Germinal center (tissue), 1 donor: ENCODE measurements at places on chromosomes 5 and 9.

DNA sequence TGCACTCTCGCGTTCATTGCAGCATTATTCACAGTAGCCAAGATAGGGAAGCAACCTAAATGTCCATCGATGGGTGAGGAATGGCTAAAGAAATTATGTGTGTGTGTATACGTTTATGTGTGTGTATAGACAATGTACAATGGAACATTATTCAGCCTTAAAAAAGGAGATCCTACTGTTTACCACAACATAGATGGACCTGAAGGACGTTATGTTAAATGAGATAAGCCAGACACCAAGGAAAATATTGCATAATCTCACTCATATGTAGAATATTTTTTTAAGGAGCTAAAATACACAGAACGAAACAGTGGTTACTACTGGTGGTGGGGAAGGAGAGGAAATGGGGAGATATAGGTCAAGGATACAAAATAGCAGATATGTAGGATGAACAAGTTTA, 2.4 kb downstream of the KIF2A start:
- DNase-seq, result no peak

DNA sequence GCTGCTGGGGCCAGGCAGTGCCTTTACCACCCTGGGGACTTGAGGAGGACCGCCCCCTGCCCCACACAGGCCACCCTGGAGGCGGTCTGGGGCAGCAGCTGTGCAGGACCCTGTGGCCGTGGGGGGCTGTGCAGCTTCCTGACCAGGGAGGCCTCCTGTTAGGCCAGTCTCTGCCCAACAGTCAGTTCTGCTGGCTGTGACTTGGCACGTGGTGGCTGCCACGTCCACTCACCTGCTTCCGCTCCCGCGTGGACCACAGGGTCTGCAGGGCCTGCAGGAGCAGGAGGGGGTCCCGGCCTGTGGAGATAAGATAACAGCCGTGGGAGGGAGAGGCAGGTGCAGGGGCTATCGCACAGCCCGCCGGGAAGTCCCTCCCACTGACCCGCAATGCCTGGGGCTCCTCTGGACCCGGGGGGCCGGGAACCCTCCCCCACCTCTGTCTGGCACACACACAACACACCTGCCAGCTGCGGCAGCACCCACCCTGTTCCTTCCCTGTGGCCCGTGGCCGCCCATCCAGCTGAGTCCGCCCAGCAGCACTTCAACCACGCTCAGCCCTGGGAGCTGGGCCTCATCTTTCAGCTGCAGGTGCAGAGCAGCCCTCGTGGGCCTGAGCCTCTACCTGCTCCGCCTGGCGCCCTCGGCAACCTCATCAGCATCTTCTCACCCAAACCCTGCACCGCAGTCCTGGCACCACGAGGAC, 39.7 kb downstream of the EXD3 start:
- no peak for DNase-seq

- DNase-seq, result no peak
Measured at GRCh38 chr5:179378441-179379271, 33.4 kb upstream of the ADAMTS2 start.

GRCh38 chr9:35776018-35776417, 15.4 kb upstream of the NPR2 start:
- DNase-seq, result no peak

- DNase-seq, result no peak
Measured at GRCh38 chr5:16869821-16870796, 66.0 kb downstream of the MYO10 start.

DNA sequence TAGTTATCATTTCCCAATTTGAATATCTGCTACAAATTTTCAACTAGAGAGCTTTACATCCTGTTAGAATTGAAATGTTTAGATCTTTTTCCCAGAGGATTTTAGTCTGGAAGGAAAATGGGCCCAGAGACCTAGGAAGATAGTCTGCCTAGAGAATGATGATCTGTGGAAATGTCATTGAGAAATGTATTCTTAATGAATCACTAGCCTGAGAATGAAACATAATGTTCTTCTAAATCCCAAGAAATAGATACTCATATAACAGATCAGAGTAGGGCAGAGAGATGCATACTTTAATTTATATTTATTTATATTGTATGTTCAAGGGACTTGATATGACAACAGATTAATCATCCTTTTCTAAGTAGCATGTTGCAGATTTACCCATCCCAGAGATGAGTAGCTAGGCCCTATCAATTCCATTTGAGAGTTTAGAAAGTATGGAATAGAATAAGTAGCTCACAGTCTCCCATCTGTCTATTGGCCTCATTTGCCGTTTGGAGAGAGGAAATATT, 25.1 kb upstream of the SLC44A1 start:
- DNase-seq, result no peak

GRCh38 chr5:133292300-133292699, 240.5 kb downstream of the HSPA4 start:
- DNase-seq, result no peak

GRCh38 chr5:5481206-5481605, 58.7 kb downstream of the ICE1 start:
- DNase-seq, result no peak

DNA sequence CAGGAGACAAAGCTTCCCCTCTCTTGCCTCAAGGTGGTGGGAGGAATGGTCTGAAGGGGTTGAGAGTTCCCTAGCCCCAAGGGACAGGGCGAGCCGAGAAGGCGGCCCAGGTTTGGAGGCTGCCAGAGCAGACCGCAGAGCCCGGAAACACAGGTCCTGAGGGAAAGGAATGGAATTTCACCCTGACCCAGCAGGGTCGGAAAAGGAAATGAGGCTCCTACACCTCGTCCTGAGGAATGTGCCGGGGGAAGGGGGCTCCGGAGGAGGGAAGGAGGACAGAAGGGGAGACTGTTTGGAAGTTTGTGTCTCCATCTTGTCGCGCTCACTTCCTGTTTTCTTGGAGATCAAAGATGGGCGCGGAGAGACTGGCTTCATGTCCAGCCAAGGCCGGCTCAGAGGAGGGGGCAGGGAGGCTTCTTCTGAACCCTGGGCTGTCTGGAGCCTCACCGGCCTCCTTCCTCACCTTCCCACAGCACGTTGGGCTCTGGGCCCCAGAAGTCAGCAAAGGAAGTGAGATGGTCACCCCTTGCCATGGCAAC, 9.6 kb downstream of the ENG start:
- no peak for DNase-seq

DNA sequence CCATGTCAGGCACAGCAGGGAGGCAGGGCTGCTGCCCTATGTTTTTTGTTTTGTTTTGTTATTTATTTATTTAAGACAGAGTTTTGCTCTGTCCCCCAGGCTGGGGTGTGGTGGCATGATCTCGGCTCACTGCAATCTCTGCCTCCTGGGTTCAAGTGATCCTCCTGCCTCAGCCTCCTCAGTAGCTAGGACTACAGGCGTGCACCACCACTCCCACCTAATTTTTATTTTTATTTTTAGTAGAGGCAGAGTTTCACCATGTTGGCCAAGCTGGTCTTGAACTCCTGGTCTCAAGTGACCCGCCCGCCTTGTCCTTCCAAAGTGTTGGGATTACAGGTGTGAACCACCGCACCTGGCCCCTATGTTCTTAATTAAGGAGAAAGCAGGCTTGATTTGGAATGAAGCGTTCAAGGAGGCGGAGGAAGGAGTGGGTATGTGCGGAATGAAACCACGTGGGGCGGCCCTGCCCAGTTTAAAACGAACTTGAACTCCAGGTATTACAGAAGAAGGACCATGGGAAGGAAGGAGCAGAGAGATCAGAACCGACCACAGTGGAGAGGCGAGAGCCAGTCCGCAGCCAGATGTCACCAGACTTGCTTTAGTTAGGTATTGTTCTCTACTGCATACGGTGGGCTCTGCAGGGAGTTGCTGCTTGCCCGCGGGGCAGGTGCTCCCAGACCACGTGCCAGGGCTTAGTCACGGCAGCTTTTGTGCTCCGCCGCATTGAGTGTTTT, 34.9 kb upstream of the EPB41L4B start:
- DNase-seq, result no peak

DNA sequence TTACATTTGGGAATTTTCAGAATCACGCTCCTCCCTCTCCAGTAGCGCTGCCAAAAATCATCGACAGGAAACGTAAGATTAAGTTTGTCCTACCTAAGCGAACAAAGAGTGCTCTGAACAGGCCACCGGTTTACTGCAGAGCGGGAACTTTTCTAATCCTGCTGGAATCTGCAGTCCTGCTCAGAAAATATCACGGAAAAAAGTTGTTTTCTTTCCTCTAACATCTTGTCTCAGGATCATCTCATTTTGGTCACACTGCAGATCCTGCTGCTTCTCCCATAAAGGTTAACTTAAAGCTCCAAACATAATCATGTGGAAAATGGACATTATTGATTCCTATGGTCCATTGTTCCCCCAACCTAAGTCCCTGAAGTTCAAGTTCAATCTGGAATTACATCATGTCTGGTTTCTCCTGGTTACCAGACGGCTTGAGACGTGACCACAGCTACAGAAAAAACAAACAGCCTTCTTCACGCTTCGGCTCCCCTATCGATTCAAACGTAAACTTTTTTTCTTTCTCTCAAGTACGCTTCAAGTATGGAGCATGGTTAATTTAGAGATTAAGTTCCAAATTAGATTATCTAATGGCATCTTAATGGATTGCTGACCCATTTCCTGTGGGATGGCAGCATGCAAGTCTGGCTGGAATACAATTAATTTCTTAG, 217.6 kb downstream of the NFIB start:
- no peak for DNase-seq

GRCh38 chr9:136617746-136618579, 44.8 kb upstream of the EGFL7 start:
- DNase-seq, result no peak

DNA sequence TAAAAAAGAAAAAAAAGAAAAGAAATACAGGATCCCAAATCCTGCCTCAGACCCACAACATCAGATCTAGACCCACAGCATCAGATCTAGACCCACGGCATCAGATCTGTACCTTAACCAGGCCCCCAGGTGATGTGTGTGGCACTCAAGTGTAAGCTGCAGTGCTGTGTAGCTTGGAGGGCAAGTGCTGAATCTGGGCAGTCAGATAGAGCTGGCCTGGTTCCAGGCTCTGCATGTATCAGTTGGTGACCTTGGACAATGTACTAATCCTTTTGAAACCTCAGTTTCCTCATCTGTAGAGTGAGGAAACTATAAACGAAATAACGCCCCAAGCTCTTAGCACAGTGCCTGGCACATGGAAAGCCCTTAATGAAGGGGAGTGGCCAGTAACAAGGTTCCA, 16.7 kb downstream of the COL15A1 start:
- DNase-seq, result no peak

DNA sequence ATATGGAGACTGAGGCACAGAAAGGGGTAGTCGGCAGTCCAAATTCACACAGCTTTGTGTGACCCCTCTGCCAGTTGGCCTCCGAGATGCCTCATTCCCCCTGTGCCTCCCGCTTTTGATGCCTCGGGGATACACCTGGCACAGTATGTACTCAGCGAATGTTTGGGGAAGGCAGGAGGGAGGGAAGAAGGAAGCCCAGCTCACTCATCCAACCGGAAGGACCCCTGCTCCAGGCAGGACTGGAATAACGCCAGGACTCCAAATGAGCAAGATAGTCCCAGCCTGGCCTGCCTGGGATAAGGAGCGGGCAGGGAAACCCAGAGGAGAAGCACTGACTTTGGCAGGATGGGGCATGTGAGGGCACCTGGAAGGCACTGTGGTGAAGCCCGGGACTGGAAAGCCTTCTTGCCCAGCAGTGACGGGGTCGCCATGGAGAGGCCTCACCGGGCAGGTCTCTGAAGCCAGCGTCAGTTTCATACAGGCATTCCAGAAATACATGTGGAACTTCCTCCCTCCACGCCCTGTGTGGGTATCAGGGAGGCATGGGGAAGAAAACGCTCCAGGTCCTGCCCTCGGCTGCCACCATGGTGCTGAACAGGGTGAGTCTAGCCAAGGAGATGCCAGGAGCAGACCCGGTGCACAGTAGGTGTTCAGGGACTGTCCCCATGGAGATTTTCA, 20.3 kb downstream of the LMX1B start:
- no peak for DNase-seq

DNA sequence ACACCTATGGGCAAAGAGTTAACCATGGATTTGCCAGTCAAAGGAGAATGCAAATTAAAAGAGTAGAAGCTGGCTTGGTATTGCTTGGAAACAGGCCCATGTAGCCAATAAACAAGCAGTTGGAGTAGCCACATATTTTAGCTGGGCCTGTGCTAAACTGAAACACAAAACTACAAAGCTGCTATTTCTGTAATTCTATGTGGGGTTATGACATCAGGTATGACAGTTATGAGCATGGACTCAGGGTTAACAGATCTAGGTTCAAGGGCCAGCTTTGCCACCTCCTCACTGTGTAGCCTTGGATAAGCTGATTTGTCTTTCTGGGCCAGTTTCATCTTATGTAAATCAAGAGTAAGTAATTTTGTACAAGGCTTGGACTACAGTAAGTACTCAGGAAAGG, 142.7 kb downstream of the PIP5K1B start:
- no peak for DNase-seq

DNA sequence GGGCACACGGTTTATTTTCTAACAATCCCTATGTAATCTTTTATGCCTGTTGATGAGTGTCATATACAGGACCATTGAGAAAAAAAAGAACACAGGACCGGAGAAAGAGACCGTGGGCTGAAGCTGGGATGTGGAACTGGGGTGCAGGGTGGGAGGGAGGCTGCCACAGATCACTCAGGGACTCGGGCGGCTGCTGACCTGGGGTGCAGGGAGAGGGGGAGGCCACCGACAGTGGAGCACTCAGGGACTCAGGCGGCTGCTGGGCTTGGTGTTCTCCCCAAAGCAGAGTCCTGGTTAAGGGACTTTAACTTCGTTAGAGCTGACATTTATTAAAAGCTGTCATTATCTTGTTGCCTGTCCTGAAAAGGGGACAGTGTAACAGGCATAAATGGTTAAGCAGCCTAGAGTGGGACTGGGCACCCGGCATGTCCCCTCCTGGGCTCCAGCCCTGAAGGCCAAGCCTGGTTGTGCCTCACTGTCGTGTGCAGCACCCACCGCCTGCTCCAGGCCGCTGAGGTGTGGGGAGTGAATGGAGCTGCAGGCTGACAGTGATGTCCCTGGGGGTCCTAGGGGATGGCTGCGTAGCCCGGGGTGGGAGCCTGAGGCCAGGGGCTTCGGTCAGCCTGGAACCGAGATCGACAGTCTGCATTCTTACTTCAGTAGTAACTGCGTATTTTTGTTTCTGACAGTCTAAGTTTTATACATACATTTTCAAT, 14.0 kb downstream of the NDUFS6 start:
- DNase-seq, result no peak

- no peak for DNase-seq
Measured at GRCh38 chr9:127185931-127186781, 63.7 kb upstream of the ANGPTL2 start.

DNA sequence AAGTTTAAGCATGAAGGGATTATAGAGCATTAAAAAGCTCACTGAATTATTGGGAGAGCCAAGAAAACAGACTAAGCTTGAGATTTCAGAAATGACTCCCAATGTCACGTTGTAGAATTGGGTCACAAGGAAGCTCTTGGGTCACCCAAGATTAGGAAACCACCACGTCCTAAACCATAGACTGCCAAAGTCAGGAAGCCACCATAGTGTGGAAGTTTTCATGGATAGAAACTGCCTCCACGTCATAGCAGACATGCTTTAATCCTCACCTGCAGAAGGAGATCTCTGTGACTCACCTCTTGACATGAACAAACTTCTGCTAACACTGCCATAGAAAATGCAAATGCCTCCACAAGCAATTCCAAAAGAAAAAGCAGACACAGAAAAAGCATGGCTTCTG, 106.3 kb downstream of the SLC1A3 start:
- DNase-seq, result no peak

- DNase-seq, result no peak
Measured at GRCh38 chr9:98742325-98743280, 33.9 kb upstream of the GABBR2 start.

- DNase-seq, result no peak
Measured at GRCh38 chr5:41794471-41794870, 75.8 kb downstream of the OXCT1 start.
